ENCODE measurements at places on chromosomes 4 and X.

DNA sequence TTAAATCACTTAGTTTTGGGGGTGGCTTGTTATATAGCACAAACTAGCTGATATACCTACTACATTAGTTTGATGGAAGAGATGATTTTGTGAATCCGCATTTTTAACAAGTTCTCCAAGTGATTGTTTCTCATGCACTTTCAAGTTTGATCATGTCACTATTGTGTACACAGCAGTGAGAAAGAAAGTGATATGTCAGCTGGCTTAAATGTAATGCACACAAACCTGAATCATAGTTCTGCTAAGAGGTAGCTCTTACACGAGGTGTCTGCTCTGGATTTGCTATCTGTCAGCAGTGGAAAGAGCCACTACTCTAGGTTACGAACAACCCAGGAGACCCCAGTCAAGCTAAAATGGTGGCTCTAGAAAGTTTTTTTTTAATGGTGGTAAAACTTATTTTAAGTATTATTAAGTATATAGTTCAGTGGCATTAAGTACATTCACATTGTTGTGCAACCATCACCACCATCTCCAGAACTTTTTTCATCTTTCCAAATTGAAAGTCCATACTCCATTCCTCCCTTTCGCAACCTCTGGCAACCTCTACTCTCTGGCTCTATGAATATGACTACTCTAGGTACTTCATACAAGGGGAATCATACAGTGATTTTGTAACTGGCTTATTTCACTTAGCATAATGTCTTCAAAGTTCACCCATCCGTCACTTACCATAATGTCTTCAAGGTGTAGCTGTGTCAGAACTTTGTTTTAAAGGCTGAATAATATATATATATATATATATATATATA lies 147.3 kb downstream of the HS6ST2 start:
- DNase-seq: no peak

DNA sequence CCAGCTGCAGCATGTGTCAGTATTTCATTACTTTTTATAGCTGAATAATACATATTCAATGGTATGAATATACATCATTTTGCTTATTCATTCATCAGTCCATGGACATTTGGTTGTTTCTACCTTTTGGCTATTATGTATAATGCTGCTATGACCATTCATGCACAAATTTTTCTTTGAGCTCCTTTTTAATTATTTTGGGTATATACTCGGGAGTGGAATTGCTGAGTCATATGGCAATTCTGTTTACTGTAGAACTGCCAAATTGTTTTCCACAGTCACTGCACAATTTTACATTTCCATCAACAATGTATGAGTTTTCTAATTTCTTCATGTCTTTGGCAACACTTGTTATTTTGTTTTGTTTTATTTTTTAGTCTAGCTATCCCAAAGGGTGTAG lies 405.9 kb upstream of the PITX2 start:
- no peak for DNase-seq

DNA sequence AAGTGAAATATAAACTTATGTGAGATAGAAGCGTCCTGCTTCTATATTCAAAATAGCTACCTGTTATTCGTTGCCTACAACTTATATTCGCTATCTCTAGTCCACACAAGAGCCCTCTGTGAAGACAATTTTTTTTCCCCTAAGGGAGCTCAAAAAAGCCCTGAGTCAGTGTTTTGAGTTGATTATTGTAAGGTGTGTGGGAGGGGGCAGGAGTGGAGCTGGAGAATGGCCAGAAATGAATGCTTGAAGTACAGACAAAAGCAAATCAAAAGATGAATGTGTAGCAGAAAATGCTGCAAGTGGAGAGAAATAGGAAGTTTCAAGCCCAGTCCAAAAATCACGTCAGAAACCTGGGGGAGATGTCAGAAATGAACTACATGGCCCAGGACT lies 655.0 kb upstream of the LCORL start:
- no peak for DNase-seq

GRCh38 chr4:14528918-14529317 lies 473.4 kb upstream of the CPEB2 start:
- DNase-seq: no peak

DNA sequence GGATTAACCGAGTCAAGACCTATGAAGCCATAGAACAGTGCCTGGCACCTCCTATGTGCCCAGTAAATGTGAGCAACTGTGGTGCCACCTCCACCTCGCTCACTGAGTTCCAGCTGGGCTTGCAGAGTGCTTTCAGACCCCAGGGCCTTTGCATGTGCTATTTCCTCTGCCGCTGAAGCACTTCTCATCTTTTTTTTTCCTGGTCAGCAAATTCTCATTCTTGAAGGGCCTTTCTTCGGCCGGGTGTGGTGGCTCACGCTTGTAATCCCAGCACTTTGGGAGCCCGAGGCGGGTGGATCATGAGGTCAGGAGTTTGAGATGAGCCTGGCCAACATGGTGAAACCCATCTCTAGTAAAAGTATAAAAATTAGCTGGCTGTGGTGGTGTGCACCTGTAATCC lies 76.5 kb downstream of the MSX1 start:
- no peak for DNase-seq

GRCh38 chr4:38069271-38069760 lies 109.1 kb downstream of the PTTG2 start:
- DNase-seq: peak; percentile 49

- peak; percentile 17 for DNase-seq
Observed at GRCh38 chr4:79893456-79893855, 179.6 kb downstream of the ANTXR2 start.

GRCh38 chrX:56572975-56573374 lies 9.5 kb downstream of the UBQLN2 start:
- DNase-seq: no peak

- no peak for DNase-seq
Observed at GRCh38 chrX:103276581-103277002, at the start of gene TCEAL5. Gene TCEAL5 (minus strand): TSS chrX:103276750. CDS start chrX:103274563, 2,187 bp downstream.

- peak; percentile 44 for DNase-seq
Observed at GRCh38 chr4:150782311-150782710, 200.4 kb downstream of the MAB21L2 start.

DNA sequence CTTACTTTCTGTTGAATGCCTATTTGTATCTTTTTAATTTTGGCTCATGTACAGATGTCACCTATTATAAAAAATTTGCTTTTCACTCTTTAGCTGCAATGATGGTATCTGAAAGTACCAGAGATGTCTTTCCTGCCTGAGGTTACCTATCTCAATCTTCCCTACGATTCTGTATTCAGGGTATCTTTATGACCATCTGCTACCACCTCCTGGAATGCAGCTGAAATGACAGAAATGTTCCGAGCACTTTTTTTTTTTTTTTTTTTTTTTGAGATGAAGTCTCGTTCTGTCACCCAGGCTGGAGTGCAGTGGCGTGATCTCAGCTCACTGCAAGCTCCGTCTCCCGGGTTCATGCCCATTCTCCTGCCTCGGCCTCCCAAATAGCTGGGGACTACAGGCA lies 136.4 kb downstream of the REPS2 start:
- no peak for DNase-seq

- DNase-seq: no peak
Observed at GRCh38 chr4:168833881-168834280, 176.2 kb downstream of the CBR4 start.

DNA sequence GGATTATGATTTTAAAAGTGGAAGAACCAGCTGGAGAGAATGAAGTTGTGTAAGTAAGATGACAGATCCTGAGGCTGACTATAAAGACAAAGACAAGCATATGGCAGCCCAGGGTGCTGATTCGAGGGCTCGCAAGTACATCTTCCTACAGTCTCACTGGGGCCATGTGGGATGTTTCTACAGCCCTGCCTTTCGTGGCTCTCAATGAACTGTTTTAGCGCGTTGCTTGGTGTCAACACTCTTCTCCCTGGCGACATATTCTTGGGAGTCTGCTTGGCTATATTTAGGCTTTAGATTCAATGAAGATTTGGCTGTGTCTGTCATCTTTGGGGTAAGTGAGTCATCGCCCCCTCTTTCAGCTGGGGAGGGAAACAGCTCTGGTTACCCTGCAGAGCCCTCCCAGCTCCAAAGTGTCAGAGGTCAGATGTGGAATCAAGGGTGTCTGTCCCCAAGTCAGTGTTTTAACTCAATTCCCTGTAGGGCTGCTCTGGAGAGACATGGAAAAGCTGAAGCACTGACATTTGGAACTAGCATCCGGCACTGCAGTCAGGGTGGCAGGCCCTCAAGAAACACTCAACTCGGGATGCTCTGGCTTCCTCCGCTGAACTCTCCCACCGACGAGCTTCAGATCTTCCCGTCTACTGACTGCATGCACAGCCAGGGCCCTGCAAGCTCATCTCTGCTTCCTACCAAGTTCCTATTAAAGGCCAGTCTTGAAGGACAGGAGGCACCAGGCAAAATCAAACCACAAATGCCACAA lies 65.7 kb downstream of the GATB start:
- DNase-seq: no peak

- no peak for DNase-seq
Observed at GRCh38 chr4:12414181-12414812, 985.6 kb upstream of the HS3ST1 start.

DNA sequence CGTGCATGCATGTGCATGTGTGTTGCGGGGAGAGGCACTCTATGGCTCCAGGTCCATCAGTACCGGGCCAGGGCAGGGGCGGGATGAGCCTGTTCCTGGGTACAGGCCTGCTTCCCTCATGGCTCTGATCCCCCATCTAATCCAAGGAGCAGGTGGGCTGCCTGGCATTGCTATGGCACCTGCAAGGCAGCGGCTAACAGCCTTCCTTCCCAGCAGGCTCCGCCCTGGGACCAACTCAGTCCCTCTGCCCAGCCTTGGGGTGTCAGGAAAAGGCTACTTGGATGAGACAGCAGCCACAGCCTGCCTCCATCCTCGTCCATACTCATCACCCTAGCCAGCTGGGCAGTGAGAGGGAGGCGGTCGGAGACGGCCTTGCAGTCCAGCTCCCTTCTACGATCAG lies 46.5 kb downstream of the PPP2R2C start:
- DNase-seq: no peak

GRCh38 chrX:39445336-39445735 lies 644.1 kb downstream of the MID1IP1 start:
- DNase-seq: peak; percentile 33

DNA sequence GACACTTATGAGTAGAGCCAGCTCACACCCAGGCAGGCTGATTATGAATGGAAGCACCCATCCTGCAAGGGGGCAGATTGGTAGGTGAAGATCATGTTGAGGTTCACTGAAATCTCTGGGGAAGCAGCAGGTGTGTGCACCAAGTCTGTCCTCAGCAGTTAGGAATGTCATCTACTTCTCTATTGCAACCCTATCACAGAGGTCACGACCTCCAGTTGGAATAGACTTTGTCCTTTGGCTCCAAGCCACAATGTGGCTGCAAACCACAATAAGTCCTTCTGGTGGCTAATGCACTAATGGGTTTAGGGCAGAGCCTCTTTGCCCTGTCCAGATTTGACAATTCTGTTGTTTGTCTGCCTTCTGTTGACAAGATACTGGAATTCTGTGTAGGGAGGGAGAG lies 1056.7 kb downstream of the PCDH19 start:
- DNase-seq: peak; percentile 20

DNA sequence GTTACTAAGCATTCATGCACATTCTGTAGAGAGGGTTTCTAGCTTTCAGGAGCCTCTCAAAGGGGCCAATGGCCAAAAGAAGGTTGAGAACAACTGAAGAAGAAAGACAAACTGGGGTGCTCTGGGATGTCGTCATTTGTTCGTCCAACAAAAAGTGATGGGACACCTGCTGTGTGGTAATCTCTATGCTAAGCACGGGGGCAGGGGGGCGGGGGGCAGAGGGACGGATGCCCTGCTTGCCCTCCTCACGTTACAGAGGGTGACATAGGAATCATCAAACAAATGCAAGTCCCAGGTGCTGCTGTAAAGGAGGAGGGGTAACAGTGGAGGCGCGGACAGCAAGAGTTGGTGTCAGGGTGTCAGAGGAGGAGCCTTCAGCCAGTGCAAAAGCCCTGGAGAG lies 12.8 kb upstream of the CRMP1 start:
- DNase-seq: no peak

DNA sequence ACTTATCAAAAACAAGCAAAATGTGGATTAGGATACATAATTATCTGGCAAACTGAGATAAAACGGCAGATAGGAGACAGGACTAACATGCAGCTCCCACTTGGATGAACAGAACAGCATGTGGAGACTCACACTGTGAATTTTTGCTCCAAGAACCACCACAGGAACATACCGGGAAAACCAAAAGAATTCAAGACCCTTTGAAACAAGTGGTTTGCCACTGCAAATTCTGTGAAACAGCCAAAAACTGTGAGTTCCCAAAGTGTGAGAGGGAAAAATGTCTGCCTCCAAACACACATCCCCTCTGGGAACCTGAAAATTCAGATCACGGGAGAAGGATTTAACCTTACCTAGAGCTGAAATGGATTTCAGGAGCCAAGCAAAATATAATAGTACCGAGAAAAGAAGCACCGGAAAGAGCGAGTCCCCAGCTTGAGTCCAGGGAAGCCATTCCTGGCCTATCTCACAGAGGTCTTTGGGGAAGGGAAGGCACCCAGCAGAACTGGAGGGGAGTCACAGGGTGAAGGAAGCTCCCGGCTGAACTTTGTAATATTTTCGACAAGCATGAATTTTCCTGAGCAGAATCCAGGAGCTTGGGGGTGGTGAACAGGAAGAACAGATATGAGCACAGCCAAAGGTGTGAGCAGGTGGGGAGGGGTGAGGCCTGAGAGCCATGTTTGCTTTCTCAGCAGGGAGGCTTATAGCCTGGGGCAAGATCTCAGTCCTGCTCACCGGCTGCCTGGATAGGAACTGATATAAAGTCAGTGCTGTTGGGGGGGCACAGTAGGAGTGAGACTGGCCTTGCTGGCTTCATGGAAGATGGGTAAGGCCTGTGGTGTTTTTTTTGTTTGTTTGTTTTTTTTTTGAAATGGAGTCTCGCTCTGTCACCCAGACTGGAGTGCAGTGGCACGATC lies 23.9 kb downstream of the MANBA start:
- no peak for DNase-seq

- no peak for DNase-seq
Observed at GRCh38 chr4:163649557-163650091, 155.1 kb downstream of the TMA16 start.

GRCh38 chr4:54185044-54185780 lies 43.9 kb upstream of the PDGFRA start:
- peak; percentile 23 for DNase-seq

DNA sequence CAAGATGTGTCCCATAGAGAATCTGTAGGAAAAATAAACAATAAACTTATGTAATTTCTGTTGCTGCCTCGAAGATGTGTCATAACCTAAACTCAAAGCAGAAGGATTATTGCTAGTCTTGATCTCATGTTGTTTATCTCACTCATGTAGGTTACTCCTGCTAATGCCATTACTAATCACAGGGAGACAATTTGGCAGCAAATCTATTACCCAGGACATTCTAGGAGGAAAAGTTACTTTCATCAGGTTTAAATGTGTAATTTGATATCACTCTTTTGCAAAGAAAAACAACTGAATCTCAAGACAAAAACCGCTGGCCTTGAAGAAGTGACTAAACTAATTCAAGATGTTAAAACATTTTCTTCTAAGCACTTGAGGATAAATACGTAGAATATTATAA lies 34.0 kb downstream of the LDOC1 start:
- no peak for DNase-seq

- no peak for DNase-seq
Observed at GRCh38 chr4:185192059-185192458, 11.7 kb downstream of the CFAP97 start.

DNA sequence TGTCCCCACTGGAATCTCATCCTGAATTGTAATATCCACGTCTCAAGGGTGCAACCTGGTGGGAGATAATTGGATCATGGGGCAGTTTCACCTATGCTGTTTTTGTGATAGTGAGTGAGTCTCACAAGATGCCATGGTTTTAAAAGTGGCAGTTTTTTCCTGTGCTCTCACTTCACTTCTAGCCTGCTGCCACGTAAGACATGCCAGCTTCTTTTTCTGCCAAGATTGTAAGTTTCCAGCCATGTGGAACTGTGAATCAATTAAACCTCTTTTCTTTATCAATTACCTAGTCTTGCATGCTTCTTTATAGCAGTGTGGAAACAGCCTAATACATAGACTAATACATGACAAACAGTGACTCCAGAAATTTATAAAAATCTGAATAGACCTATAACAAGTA lies 1131.8 kb downstream of the PCDH7 start:
- DNase-seq: no peak
